ENCODE measurements at places on chromosomes 4 and X.

DNA sequence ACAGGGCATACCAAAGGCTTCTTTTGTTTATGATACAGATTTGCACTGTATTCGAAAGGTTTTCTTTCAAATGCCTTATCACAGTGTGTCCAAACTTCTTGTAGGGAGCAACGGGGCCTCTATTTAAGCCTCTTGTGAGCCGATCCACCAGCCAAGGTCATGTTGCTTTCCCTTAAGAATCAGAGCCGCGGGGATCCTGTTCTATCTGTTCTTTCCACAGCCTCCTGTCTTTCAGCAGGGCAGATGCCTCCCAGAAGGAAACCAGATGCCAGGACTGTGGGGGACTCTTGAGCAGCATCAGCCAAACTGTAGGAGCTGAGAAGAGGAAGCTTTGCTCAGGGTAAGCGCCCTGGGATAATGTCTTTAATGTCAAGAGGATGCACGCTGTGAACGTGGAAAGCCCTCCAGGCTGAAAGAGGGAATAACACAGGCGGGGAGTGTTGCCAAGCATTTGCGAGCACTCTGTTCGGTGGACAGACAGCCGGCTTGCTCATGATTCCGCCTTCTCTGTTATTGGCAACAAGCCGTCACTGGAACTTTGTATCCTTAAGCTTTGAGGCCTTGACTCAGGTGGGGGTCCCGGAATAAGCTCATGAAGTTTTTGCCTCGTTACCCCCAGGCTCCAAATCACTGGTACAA lies 279.8 kb upstream of the FRG1 start:
- no peak for DNase-seq

DNA sequence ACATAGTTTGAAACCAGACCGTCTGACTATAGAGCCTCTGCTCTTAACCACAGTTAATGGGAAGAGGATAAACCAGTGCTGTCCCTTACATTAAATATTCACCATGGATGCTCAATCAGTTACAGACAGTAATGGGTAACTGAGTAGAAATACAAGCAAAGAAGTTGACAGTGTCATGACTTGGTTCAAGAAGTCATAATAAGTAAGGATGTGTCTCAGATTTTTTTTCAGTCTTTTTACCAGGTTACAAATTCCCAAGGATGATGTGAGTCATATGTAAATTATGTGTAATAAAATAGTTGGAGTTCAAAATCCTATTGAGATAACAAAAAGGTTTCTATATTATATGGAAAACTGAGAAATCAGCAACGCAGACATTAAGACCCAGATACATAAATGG lies 31.1 kb downstream of the ZCCHC4 start:
- DNase-seq, result no peak

DNA sequence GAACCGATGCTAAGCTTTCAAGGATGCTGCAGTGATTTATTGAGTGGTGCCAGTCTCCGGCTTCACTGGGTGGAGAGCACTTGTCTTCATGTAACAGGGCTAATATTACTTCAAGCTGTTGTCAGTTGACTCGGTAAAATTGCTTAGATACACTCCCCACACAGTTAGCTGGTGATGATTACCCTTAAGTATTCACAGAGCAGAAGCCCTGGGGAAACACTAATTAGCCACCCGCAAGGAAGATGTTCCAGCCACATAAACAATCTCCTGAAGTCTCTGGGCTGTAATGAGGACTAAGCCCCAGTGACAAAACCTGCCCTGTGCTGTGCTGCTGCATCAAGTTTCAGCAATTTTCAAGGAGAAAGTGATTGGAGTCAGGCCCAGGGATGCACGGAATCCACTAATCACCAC lies 37.3 kb upstream of the GK2 start:
- no peak for DNase-seq

DNA sequence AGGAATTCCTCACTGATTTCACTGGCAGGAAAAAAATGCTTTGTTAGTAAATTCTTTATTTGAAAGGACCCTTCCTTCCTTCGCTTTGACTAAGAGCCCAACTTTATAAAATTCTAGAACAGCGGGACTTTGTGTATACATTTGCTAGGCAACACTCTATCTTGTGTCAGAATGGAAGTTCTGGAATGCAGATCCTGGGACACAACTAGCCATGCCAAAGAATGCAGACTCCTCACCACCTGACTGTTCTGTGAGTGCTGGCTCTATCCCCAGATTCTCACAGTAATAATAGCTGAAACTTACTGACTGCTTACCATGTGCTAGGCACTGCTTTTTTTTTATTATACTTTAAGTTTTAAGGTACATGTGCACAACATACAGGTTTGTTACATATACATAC lies 73.3 kb upstream of the ZDHHC15 start:
- DNase-seq, result no peak

GRCh38 chr4:64643841-64644240 lies 234.6 kb upstream of the TECRL start:
- DNase-seq, result no peak

- no peak for DNase-seq
These were observed at the start of gene TRO for GRCh38 chrX:54920610-54921426. TSS of gene TRO (plus strand) at chrX:54920824. CDS start at chrX:54922247, 1,423 bp downstream.

- no peak for DNase-seq
These were observed 212.9 kb downstream of the LDB2 start for GRCh38 chr4:16685536-16685935.

GRCh38 chr4:186701273-186701672 lies 22.4 kb downstream of the FAT1 start:
- DNase-seq, result no peak

DNA sequence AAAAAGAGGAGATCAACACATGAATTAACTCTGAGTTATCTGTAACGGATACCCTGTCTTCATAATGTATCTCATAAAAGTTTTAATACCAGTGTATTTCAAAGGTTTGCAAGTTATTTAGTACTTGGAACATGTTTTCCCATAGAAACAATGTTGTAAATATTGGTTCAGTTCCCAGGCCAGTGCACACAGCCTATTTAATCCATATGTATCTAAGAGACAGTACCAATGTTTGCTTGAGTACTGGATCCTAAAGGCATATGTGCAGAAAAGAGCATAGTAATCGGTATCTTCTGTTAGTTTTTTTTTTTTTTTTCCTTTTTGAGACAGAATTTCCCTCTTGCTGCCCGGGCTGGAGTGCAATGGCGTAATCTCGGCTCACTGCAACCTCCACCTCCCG lies 46.1 kb downstream of the SLIT2 start:
- no peak for DNase-seq

- no peak for DNase-seq
These were observed 1.9 kb downstream of the POU4F2 start for GRCh38 chr4:146640465-146641061.

DNA sequence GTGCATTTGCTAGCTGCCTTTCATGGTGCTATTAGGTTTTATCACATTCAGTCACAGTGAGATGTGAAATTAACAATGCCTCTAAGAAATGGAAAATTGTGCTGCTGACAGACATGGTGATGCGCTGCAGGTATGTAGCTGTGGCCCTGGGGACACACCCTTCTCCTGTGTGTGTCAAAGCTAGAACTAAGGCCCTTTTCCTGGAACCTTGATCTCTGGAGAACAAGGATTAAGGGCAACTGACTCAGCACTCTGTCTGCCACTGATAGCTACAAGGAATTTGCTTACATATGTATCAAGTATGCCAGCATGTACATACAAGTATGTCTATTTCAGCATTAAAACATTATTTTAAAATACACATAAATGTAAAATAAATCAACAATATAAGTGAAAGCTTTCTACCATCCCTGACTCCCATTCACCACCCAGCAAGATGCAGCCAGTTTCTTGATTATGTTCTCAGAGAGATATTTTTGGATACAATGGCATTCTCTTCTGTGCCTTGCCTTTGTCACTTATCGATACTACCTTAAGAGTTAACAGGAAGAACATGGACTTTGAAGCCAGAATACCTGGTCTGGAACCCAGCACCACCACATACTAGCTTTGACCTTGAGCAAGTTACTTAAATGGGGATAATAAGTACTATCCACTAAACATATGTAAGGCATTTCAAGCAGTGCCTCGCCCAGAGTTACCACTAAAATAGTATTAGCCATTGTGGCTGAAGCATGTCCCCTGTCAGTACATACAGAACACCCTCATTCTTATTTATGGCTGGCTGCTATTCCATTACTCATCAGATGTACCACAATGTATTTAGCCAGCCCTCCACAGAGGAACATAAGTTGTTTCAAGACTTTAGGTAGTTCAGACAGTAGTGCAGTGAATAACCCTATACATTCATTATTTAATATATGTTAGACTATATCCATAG lies 68.5 kb downstream of the NPNT start:
- DNase-seq, result no peak

DNA sequence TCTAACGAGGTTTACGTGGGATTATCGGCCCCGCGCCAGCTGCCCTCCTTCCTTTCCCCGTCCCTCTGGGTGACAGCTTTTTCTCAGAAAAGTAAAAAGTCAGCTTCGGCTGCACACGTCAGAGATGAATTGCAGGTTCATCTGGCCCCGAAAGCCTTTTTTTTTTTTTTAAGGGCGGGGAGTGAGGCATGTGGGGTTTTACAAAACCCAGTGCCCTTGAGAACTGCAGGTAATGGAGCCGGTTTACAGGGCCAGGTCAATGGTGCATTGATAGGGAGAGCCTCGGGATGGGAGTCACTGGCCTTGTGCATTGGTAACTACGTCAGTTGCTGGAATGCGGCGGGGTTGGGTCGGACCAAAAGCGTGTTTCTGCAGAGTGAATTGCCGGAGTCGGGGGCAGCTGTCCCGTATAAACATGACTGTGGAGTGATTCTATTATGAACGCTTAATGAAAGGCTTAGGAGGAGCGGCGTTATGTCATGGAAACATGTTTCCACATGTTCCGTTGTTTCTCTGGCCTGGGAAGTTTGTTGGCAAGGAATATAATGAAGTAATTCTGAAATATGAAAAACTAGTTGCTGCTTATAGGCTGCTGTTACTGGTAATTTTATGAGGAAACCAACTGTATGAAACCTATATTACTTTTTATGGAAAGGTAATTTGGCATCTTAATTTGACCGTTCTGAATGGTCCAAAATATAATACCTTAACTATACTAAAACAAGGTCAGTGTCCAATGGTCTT lies 1.1 kb downstream of the HSPA4L start:
- no peak for DNase-seq

GRCh38 chr4:15233264-15233597 lies 194.6 kb upstream of the C1QTNF7 start:
- DNase-seq, result no peak

DNA sequence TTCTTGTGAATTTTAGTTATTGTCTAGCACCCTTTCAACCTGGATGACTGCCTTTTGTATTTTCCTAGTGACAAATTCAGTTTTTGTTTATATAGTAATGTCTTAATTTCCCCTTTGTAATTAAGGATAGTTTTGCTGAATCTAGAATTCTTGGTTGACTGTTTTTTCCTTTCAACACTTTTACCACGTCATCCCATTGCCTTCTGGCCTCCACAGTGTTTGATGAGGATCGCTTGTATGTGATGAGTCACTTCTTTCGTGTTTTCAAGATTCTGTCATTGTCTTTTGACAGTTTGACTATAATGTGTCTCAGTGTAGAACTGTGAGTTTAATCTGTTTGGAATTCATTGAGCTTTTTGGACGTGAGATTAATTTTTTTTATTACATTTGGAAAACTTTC lies 30.1 kb downstream of the KDM6A start:
- DNase-seq, result no peak

DNA sequence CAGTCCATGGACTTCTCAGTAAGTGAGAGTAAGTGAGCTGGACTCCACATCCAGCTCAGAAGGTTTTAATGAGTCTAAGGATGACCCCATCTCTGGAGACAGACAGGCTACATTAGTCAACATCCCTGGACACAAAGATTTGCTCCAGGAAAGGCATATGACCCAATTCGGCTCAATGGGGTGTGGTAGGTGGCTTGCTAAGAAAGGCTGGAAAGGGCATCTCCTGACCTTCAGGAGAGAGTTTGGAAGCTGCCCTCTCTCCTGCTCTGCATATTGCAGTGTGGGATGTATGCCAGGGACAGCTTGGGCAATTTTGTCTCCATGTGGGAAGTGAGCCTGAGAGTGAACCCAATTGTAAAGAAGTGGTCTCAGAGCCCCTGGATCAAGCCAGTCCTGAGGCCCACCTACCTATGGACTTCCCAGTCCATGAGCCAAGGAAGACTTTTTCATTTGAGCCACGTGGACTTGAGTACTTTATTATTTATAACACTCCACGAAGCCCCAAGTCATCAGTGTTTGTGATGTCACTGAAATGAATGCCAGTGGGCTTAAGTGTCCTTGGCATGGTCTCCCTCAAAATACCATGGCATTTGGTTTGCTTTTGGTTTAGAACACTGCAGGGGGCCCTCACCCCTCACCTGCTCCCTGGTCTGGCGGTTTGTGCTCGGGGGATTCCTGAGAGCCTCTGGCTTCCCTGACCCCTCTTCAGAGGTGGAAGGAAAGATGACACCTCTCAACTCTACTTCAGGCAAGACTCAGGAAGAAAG lies 10.4 kb upstream of the ABLIM2 start:
- DNase-seq, result no peak

DNA sequence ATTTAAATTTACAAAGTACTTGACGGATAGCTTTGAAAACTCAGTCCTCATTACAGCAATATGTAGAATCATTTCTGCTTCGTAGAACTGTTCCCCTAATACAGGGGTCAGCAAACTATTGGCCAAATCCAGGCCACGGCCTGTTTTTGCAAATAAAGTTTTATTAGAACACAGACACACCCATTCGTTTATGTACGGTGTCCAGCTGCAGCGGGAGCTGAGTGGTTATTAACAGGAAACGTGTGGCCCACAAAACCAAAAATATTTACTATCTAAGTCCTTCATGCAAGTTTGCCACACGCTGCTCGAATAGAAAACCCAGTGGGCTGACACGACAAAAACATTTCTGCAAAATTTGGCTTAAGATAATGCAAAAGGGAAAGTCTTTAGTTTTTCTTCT lies 146.5 kb downstream of the AFAP1 start:
- no peak for DNase-seq

DNA sequence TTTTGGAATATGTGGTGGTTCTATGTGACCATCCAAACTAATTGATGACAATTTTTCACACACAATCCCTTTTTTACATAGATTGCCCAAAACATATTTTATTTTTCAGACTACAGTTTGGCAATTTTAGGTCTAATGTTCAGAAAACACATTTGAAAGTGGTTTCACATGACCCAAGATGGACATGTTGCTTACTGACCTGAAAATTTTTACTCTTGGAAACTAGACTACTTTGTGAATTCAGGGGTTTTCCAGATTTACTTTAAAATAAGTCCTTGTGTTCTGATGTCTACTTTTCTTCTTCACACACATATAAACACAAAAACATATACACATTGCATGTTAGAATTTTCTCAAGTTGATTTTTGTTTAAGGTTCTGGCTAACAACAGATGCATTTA lies 79.5 kb downstream of the HMGB2 start:
- DNase-seq, result no peak

GRCh38 chr4:110510277-110510676 lies 34.3 kb downstream of the ENPEP start:
- DNase-seq, result no peak

GRCh38 chrX:46601283-46601682 lies 27.7 kb downstream of the CHST7 start:
- no peak for DNase-seq

GRCh38 chrX:97846718-97847237 lies 963.1 kb downstream of the RPA4 start:
- no peak for DNase-seq

- DNase-seq, result no peak
These were observed 281.4 kb downstream of the GPM6A start for GRCh38 chr4:175530655-175531054.

Measured in stimulated activated CD8-positive, alpha-beta memory T cell treated with anti-CD3 and anti-CD28 coated beads, Interleukin-12 subunit alpha, Interleukin-12 subunit beta, amount 100 ng/mL, for 4 hours (primary cell).